H4 (cell line): ENCODE measurements at places on chromosomes 7 and 10. TPM values are rescaled to one million over a fixed set of nuclear protein-coding genes. Genes with fewer than 3 reads are reported as not detected.

C10orf53 gene
- not detected in 2 replicates for total RNA-seq

KLF14 gene
- total RNA-seq = 0.64 TPM in 1 of 2 replicates, not detected in the other

HTR5A gene
- not detected in 2 replicates for total RNA-seq

GDI2 gene
- 241 and 283 TPM in 2 replicates for total RNA-seq

DNAH11 gene
- 53.6 and 60.4 TPM in 2 replicates for total RNA-seq

EVX1 gene
- not detected in 2 replicates for total RNA-seq

ST7 gene
- total RNA-seq = 23.0 and 27.6 TPM in 2 replicates

NPC1L1 gene
- total RNA-seq = 0.10 TPM in 1 of 2 replicates, not detected in the other

CNPY1 gene
- total RNA-seq = 0.08 TPM in 1 of 2 replicates, not detected in the other

ING3 gene
- 23.9 and 33.0 TPM in 2 replicates for total RNA-seq

CSTF2T gene
- 15.9 and 21.5 TPM in 2 replicates for total RNA-seq

TMEM213 gene
- total RNA-seq = not detected in 2 replicates

AKR1C8 gene
- 0.08 and 0.12 TPM in 2 replicates for total RNA-seq

POU6F2 gene
- 0.35 and 0.41 TPM in 2 replicates for total RNA-seq

RET gene
- total RNA-seq = 0.04 TPM in 1 of 2 replicates, not detected in the other

PTPRE gene
- 3.5 and 4.0 TPM in 2 replicates for total RNA-seq

SSC4D gene
- 1.6 and 2.0 TPM in 2 replicates for total RNA-seq

C1GALT1 gene
- total RNA-seq = 35.0 and 77.0 TPM in 2 replicates

TAS2R4 gene
- total RNA-seq = not detected in 2 replicates

MACC1 gene
- 0.46 and 0.53 TPM in 2 replicates for total RNA-seq

VENTX gene
- not detected in 2 replicates for total RNA-seq

CRYGN gene
- not detected in 2 replicates for total RNA-seq

PAPOLB gene
- total RNA-seq = 0.02 TPM in 1 of 2 replicates, not detected in the other

CRHR2 gene
- not detected in 2 replicates for total RNA-seq

ACHE gene
- total RNA-seq = 0.15 TPM in 1 of 2 replicates, not detected in the other

WAPL gene
- total RNA-seq = 17.3 and 23.8 TPM in 2 replicates

LIPF gene
- not detected in 2 replicates for total RNA-seq

SYPL1 gene
- total RNA-seq = 57.8 and 65.2 TPM in 2 replicates

LRIT2 gene
- total RNA-seq = not detected in 2 replicates

GSTO2 gene
- 0.72 TPM in 1 of 2 replicates, not detected in the other for total RNA-seq

ASB10 gene
- total RNA-seq = not detected in 2 replicates

FAM20C gene
- total RNA-seq = 132 and 164 TPM in 2 replicates

GJC3 gene
- 0.10 TPM in 1 of 2 replicates, not detected in the other for total RNA-seq

TNS3 gene
- total RNA-seq = 143 and 147 TPM in 2 replicates

RAPGEF5 gene
- total RNA-seq = 0.85 and 2.4 TPM in 2 replicates

VWDE gene
- 2.0 and 3.1 TPM in 2 replicates for total RNA-seq

ACSM6 gene
- not detected in 2 replicates for total RNA-seq

VIPR2 gene
- 0.68 and 0.77 TPM in 2 replicates for total RNA-seq

LRRD1 gene
- 0.12 TPM in 1 of 2 replicates, not detected in the other for total RNA-seq

ACTL6B gene
- not detected in 2 replicates for total RNA-seq

INMT gene
- total RNA-seq = 0.66 and 0.68 TPM in 2 replicates

SRRM3 gene
- 3.8 and 4.8 TPM in 2 replicates for total RNA-seq

NSMCE4A gene
- total RNA-seq = 52.6 and 62.4 TPM in 2 replicates

OGDHL gene
- 0.37 and 1.1 TPM in 2 replicates for total RNA-seq

FZD1 gene
- total RNA-seq = 6.1 and 6.9 TPM in 2 replicates

SORCS1 gene
- total RNA-seq = 0.35 TPM in 1 of 2 replicates, not detected in the other

ZPBP gene
- total RNA-seq = not detected in 2 replicates

ST8SIA6 gene
- 0.14 TPM in 1 of 2 replicates, not detected in the other for total RNA-seq

CC2D2B gene
- 3.0 TPM in 1 of 2 replicates, not detected in the other for total RNA-seq

LBX1 gene
- total RNA-seq = not detected in 2 replicates

CFAP46 gene
- 1.0 and 4.8 TPM in 2 replicates for total RNA-seq

ZNF853 gene
- 2.8 and 3.7 TPM in 2 replicates for total RNA-seq

SORCS3 gene
- total RNA-seq = not detected in 2 replicates
